ENCODE measurements at places on chromosomes 2 and 18.

GRCh38 chr2:19122220-19122619, 236.2 kb downstream of the OSR1 start:
- DNase-seq: no peak

DNA sequence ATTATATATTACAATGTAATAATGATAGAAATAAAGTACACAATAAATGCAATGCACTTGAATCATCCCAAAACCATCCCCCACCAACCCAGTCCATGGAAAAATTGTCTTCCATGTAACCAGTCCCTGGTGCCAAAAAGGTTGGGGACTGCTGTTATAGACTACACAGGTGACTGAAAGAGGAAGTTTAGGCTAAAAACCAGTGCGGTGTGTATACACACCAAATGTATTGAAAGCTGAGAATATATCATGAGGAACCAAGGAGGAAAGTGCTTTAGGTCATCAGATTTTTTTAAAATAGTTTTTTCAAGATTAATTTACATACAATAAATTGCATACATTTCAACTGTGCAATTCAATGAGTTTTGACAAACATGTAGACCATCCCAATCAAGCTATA, 20.5 kb upstream of the C1D start:
- no peak for DNase-seq

- DNase-seq: no peak
These were observed 1038.6 kb downstream of the SOCS6 start for GRCh38 chr18:71327441-71327840.

DNA sequence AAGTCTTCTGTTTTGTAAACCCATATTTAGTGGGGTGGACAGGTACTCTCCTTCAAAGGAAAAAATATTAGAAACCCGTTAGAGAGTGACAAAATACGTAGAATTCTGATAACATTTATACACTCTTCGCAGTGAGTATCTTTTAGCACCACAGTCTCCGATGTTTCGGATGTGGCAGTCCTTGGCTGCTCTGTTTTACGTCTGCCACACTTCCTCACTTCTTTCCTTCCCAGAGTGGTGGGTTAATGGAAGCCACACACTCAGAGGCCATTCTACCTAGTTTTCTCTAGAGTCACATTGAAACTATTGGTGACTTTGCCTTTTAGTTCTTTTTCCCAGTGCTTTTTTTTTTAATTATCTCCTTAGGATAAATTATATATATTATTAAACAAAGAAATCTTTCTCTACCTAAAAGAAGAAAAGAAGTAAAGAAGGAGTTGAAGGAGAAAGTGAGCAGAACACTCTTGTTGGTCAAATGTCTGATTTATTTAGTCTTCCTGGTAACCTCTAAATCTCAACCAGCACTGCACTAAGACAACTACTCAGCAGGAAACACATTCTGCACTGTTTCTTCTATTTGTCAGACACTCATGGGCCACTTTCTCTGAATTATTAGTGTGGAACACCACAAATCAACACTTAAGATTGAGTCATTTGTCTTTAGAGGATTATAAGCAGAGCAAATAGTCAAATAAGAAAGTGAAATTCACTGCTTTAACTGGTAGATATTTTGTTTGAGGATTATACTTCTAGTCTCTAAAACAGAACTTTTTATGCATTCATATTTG, 451.3 kb upstream of the TMEFF2 start:
- DNase-seq: no peak

DNA sequence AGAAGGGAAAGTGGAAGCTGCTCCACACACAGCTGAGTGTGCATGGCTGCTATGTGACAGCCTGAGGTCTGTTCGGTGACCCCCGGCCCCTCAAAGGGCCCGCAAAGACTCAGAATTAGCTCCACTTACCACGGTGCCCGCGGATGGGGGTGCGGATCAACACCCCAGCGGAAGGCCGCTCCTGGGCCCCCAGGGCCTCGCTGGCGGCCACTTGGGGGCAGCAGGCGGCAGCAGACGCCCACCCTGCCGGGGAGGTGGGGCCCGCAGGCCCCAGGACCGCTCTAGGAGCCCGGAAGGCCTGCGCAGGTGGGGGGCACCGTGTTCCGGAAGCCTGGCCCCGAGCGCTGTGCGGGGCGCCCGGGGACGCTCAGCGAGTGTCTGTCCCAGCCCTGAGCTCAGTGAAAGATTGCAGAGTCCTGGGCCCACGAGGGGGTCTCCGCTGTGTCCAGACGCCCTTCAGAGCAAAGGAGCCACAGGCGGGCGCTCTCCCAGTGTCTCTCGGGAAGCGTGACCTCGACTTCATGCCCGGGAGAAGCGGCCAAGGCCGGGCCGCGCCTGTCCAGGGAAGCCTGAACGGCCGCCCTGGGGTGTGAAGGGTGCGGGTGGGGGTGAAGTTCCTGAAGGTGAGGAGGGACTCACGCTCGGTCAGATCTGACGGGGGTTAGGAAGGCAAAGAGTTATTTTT, 118.7 kb downstream of the VAPA start:
- DNase-seq: no peak

- no peak for DNase-seq
These were observed 100.9 kb downstream of the ATP9B start for GRCh38 chr18:79169958-79170555.
